ENCODE measurements at places on chromosomes 4 and X.

DNA sequence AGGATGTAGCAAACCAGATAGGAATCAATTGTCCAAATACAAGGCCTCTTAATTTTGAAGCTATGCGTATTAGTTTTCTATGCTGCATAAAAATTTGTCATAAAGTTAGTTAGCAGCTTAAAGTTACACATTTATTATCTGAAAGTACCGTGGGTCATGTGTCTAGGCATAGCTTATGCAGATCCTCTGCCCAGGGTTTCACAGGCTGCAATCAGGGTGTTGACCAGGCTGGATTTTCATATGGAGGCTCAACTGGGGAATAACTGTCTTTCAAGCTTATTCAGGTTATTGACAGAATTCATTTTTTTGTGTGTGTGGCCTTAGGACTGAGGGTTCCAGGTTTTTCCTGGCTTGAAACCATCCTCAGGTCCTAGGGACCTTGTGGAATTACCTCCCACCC lies 265.1 kb downstream of the SLC39A8 start:
- DNase-seq = no peak

DNA sequence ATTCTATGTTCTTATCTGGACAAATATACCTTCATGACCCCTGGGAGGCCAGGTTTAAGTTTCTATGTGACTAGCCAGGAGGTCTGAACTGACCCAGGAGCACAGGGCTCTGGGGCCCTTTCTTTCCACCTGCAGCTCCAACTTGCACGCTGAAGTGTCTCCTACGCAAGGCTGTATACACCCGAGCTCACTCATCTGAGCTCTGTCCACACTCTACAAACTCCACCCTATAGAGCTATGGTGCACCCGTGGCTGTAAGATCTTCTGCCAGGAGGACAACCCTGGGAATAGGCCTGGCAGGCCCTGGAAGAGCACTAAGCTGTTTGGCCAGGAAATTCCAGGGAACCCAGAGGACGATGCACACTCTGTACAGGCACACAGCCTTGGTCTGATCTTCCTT lies 60.6 kb upstream of the ATOH1 start:
- DNase-seq = no peak

DNA sequence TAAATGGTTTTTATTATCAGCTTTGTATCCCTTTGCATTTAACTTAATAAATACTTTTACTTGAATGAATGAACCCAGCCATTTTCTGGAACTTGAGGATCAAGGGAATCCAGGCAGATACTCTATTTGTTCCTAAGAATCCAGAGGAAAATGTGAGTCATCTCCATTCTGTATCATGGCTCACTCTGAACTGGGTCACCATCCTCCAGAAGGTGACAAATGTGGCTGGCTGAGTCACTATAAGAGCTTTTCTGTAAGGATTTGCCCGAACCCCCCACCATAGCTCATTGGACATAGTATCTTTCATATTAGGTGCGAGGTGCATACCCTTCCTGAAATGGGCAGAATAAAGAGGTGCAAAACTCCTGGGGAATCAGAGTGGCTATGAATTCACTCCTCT lies 25.8 kb downstream of the RTL9 start:
- DNase-seq = no peak

- no peak for DNase-seq
These were observed 515.4 kb upstream of the ATOH1 start for GRCh38 chr4:93313197-93313596.

- no peak for DNase-seq
These were observed 48.8 kb downstream of the PPP2R2C start for GRCh38 chr4:6423575-6423974.

DNA sequence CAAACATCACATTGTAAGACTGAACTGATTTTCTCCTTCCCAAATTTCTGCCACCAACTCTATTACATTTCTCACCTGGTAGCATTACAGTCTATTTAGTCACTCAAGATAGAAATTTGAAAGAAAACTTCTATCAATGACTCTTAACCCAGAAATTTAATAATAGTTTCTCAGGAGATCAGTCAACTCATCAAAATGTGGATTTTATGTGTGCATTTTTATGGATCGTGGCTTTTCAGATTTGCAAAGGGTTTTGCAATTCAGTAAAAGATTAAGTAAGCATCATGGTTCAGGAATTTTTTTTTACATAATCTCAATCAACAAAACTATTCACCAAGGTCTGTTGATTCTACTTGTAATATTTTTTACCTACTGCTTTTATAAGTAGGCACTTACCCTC lies 111.1 kb downstream of the CFAP299 start:
- DNase-seq = no peak

GRCh38 chr4:66876946-66877345 lies 668.4 kb downstream of the CENPC start:
- no peak for DNase-seq

- DNase-seq = no peak
These were observed 106.5 kb upstream of the STOX2 start for GRCh38 chr4:183798301-183799253.

Measured in stimulated activated CD8-positive, alpha-beta memory T cell treated with anti-CD3 and anti-CD28 coated beads, Interleukin-15, amount 100 ng/mL, for 4 hours (primary cell).